ENCODE measurements at places on chromosomes 16 and 17.
A peak's percentile ranks its signal among the peaks of the same experiment; 100 is the strongest.

DNA sequence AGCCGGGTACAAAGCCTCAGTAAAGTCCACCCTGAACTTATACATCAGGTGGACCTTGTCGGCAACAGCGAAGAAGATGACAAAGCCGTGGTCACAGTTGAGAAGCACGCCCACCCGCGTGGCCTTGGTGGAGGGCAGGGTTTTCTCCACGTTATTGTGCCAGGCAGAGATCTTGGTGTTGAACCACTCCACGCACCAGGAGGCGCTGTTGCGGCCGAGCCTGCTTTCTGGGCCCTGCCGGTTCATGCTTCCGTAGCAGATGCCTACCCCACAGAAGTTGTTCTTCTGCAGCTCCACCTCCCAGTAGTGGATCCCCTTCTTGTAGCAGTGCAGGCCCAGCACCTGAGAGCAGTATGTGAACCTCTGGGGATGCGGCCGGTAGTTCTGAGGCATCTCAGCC, 22.1 kb downstream of the TRIM25 start:
- DNase-seq: peak; percentile 23
- H3K36me3 ChIP-seq: peaks cover 18% of the 10 kb centered on the region
- no peak overlapping the region for H3K4me3 ChIP-seq
- H3K27me3 ChIP-seq: no peaks in the 10 kb centered on the region
- H3K27ac ChIP-seq: peak overlapping the region; percentile 35

- no peaks in the 10 kb centered on the region for H3K36me3 ChIP-seq
- no peak for DNase-seq
- no peak overlapping the region for H3K4me3 ChIP-seq
- H3K27ac ChIP-seq: peak overlapping the region; percentile 92
- H3K27me3 ChIP-seq: no peaks in the 10 kb centered on the region
Measured at GRCh38 chr17:77422104-77422747, 281.5 kb downstream of the SEC14L1 start.

- DNase-seq: no peak
- no peak overlapping the region for H3K4me3 ChIP-seq
- no peaks in the 10 kb centered on the region for H3K4me1 ChIP-seq
- H3K36me3 ChIP-seq: no peaks in the 10 kb centered on the region
- H3K27ac ChIP-seq: no peak overlapping the region
- H3K27me3 ChIP-seq: no peaks in the 10 kb centered on the region
Measured at GRCh38 chr16:78450255-78450654, 350.8 kb downstream of the WWOX start.

DNA sequence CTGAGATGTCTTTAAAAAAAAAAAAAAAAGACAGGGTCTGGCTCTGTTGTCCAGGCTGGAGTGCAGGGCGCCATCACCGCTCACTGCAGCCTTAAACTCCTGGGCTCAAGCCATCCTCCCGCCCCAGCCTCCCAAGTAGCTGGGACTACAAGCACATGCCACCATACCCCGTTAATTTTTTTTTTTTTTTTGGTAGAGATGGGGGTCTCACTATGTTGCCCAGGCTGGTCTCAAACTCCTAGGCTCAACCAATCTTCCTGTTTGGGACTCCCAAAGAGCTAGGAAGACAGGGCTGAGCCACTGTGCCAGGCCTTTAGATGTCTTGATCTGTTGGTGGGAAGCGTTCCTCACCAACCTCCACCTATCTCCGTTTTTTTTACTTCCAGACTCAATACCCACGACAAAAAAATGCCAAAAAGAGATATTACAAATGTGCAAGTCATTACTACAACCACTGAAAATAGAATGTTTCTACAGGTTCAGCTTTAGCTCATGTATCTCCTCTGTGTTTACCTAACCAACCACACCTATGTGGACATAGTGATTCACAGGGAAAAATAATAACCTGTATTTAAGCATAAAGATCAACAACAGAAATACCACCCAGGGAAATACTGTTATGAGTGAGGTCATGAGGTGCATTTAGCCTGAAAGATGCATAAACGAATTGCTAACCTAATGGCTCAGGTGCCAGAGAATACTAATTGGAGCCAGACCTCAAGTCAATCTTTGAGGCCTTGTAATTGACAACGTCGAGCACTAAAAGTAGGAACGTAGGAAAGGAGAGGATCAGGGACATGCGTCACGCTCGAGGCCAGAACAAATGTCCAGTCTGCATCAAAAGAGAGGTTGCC, 22.6 kb downstream of the NACA2 start:
- no peak overlapping the region for H3K27ac ChIP-seq
- no peaks in the 10 kb centered on the region for H3K4me1 ChIP-seq
- H3K36me3 ChIP-seq: no peaks in the 10 kb centered on the region
- peaks cover 12% of the 10 kb centered on the region for H3K27me3 ChIP-seq

- no peak for DNase-seq
- no peaks in the 10 kb centered on the region for H3K4me1 ChIP-seq
- no peaks in the 10 kb centered on the region for H3K36me3 ChIP-seq
- H3K27me3 ChIP-seq: peaks cover 44% of the 10 kb centered on the region
Measured at GRCh38 chr16:54362591-54363206, 76.1 kb upstream of the IRX3 start.
